ENCODE measurements at places on chromosomes 1 and 21.

DNA sequence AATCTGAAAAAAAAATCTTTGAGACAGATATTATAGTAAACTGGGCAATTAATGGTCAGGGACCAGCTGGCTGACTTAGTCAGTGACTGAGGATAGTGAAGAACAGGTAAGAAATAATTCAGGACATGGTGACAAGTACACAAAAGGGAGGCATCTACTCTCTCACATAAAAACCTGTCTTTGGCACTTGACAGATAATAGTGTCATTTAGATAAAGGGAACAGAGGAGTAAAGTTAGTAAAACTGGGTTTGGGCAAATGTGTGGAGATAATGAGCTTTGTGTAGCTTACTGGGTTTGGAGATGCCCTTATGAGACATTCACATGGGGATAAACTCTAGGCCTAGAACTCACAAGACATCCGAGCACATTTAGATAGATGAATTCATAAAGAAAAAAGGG, 4.0 kb downstream of the SSX2IP start:
- DNase-seq: no peak

GRCh38 chr1:82560566-82560965, 759.8 kb downstream of the ADGRL2 start:
- no peak for DNase-seq

- DNase-seq: no peak
These were observed 37.8 kb downstream of the LRRC8C start for GRCh38 chr1:89670711-89671110.

- DNase-seq: no peak
These were observed 8.8 kb upstream of the FABP3 start for GRCh38 chr1:31381394-31382294.

GRCh38 chr21:17854745-17855144, 35.6 kb upstream of the C21orf91 start:
- DNase-seq: no peak

DNA sequence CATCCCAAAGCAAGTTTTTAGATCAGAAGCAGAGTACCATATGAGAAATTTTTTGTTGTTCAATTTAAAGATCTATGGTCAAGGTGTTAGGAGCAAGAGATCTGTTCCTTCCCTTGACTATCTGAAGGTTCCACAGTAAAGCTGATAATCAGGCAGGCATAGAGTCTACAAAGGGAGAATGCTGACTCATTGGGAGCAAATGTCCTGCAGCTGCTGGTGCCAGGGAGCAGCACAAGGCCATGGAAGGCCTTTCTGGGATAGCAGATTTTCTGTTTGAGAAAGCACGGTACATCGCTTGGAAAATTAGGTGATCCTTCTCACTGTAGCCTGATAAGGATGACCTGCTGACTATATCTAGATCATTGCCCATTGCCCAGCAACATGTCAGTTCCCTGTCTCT, 210.1 kb upstream of the C1orf87 start:
- no peak for DNase-seq

DNA sequence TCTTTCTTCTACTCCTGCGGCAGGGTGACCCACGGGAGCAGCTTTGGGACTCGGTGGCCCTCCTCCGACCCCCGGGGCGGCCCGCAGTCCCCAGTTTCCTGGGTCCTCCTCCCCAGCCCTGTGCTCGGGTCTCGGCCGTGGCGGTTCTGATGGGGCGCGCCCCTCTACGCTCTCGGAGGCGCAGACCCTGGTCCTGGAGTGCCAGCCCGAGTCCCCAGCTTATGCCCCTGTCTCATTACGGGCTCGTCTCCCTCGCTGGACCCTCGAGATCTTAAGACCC, 430 bp downstream of the BTG2 start:
- DNase-seq: no peak

DNA sequence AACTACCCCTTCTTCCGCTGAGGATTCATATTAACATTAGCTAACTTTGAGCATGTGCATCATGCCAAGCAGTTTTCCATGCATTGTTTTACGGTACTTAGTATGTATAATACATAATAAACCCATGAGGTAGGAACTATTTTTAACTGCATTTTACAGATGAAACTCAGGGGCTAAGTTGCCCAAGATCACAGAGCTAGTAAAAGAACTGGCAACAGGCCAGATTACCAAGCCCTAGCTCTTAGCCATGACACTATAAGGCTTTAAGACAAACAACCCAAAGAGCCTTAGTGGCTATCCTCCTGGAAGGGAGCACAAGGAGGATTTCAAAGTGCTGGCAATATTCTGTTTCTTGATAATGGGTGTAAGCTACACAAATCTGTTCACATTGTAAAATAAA, 6.1 kb downstream of the AK2 start:
- no peak for DNase-seq

DNA sequence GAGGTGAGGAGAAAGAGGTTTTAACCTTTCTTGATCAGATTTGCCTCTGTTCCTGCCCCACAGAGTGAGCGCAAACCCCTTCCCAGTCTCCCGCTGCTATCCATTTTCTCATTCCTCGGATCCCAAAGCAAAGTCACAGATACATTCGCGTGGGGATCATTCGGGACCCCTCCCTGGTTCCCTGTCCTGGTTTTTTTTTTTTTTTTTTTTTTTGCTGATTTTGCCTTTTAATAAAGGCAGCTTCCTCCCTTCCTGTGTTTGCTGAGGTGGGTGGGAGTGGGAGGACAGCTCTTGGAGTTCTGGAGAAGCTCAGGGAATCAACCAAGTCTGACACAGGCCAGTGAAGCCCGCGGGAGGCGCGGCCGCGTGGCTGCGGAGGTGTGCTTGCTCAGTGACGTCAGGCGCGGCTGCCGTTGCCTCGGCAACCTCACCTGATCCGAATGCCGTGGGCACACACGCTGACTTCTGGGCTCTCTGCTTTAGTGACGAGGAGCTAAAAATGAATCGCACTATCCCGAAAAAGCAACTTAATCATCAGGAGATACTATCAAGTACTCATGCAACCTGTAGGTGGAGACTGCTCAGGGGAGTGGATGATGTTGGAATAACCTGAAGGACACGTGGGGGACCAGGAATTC, 106.4 kb downstream of the TBX19 start:
- DNase-seq: no peak

- no peak for DNase-seq
These were observed 22.7 kb upstream of the CCSAP start for GRCh38 chr1:229365569-229365968.

GRCh38 chr1:82464362-82465001, 663.7 kb downstream of the ADGRL2 start:
- DNase-seq: no peak

DNA sequence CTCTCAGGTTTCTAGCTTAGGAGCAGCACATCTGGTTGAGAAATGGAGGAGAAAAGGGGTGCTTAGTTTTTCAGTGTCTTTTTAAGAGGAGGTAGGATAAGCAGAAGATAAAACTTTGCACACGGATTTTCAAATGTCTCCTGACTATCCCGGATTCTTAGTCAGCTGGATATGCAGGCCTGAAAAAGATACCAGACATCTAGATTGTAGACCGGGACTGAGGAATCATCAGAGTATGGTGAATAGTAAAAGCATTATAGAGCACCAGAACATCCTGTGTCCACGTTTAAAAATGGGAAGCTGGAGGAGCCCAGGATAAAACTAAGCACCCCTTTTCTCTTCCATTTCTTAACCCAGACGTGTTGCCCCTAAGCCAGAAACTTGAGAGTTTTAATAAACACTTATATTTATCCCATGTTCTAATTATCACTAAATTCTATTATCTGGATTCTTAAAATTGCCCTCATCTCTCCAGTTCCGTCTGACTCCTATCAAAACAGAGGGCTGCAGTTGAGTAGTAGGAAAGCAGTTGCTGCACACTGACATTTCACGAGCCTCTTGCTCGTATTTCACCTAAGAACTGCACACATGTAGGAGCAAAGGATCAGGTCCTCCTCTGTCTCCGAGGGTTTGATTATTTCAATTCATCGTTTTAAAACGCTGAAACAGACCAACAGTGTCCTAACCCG, 609 bp downstream of the PIGK start:
- peak; percentile 25 for DNase-seq

- DNase-seq: no peak
These were observed 93.0 kb downstream of the DYRK1A start for GRCh38 chr21:37459575-37459974.

DNA sequence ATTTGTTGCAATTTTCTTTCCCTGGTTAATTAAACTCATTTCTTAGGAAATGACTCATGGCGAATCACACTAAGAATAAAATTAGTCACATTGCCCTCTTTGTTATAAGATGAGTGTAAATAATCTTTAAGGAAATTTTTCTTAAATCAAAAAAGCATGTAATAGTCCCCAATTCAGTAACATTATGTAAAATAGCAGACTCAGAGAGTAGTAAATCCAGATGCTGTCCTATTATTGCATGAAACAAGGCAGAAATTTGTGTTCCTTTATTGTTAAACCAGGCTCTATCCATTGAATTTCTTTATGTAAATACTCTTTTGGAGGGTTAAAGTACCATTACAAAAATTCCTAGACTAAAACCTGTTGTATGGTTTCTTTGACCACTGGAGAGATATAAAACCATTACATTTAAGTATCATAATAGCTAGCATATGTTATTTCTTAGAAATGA, 154.5 kb upstream of the C1orf87 start:
- DNase-seq: no peak

- no peak for DNase-seq
These were observed 1.3 kb downstream of the ADARB1 start for GRCh38 chr21:45075596-45076244.

DNA sequence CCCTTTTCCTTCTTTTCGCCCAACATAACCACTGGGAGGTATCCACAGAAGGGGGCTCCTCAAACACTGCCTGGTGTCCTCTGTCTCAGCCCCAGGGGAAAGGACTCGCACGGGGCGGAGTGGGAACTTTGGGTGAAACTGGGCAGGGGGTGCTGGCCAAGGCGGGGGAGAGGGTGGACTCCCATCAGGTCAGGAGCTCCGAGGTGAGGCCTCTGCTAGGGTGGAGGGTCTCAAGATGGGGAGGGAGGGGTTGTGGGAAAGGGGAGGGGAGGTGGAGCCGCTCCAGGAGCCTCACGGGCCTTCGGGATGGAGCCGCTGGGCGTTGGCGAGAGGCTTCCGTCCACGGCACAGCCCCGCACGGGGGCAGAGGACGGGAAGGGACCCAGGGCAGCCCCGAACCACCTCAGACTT, 43.2 kb upstream of the POFUT2 start:
- no peak for DNase-seq

- no peak for DNase-seq
These were observed 169.5 kb upstream of the USP24 start for GRCh38 chr1:55384637-55385036.

- DNase-seq: no peak
These were observed 12.2 kb downstream of the UBE2U start for GRCh38 chr1:64215576-64215975.

DNA sequence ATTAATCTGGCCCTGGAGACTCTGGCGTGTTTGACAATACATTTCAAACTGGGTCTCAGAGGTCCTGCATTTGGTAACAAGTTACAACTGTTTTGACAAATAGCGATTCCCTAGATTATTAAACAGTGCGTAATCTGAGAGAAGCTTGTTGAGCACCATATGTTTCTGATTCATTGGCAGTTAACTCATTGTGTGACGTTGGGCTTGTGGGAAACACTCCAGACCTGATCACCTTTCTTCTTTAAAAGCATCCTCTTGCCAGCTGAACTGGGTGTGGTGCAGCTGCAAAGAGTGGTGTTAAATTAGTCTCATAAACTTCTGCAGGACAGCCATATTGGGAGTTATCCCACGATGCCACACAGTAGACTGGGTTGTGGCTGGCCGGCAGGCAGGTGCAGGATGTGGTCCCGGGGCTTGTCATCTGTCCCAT, 82.7 kb downstream of the CDC7 start:
- no peak for DNase-seq

DNA sequence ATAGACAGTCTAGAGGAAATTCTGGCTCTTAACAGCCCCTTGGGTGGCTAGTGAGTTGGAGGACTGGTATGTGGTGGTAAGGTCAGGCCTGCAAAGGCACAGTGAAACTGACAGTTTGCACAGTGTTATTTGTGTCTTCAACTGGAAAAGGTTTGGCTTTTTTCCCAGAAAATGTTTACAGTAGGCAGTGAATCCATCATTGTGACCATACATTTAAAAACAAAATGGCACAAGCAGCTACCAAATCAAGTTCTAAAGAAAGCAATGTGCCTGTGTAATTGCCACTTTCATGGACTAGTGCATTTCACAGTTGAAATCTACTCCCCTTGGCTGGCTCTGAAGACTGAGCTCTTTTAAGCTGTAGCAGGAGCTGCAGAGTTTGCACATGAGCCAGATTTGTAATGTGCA, 24.8 kb downstream of the ATPAF1 start:
- DNase-seq: no peak

- DNase-seq: no peak
These were observed 133.2 kb downstream of the LRIG2 start for GRCh38 chr1:113205980-113206766.

- peak; percentile 92 for DNase-seq
These were observed 19.8 kb upstream of the PTP4A2 start for GRCh38 chr1:31957701-31958674.

- peak; percentile 23 for DNase-seq
These were observed 2.1 kb downstream of the ENTREP3 start for GRCh38 chr1:155253208-155253607.

DNA sequence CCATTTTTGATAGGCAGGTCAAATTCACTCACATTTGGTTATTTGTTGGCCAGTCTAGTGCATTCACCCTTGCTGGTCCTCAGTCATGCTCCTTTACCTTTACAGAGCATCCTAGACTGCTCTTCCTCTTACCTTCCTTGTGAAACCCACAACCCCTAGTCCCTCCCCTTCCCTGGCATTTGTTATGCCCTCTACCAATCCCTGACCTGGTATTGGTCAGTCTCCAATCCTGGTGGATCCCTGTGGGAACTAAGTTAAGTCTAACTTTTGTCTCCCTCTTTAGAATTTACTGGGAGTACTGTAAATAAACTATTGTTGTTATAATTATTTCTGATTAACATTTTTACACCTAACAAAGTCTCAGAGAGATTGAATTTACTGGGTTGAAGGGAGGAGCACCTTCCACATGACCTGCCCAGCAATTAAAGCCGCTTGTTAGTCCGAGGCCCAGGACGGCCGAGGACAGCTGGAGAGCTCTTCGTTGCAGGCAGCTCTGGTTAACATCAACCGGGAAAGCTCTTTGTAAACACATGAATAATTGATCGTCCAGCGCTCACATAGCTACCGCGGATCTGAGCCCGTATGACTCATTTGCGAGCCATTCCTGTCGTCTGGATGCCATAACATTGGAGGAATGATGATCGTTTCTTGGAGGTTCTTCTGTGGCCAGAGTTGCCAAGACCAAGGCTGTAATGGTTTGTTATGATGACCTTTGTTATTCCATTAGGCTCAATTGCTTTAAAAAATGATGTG, 31.9 kb downstream of the MTARC1 start:
- no peak for DNase-seq

GRCh38 chr1:115204513-115204912, 115.2 kb upstream of the TSPAN2 start:
- no peak for DNase-seq

GRCh38 chr1:15966081-15966955, 9.6 kb downstream of the ZBTB17 start:
- peak; percentile 27 for DNase-seq

- no peak for DNase-seq
These were observed 3.8 kb downstream of the DNASE2B start for GRCh38 chr1:84402060-84402459.

- DNase-seq: no peak
These were observed 77.8 kb downstream of the LHX9 start for GRCh38 chr1:197994907-197995407.

All from Kasumi-1 (cell line).